Stimulated activated CD4-positive, alpha-beta T cell treated with anti-CD3 and anti-CD28 coated beads, Interleukin-2, amount 100 ng/mL, for 24 hours (primary cell): ENCODE measurements at places on chromosomes 2 and 18.

DNA sequence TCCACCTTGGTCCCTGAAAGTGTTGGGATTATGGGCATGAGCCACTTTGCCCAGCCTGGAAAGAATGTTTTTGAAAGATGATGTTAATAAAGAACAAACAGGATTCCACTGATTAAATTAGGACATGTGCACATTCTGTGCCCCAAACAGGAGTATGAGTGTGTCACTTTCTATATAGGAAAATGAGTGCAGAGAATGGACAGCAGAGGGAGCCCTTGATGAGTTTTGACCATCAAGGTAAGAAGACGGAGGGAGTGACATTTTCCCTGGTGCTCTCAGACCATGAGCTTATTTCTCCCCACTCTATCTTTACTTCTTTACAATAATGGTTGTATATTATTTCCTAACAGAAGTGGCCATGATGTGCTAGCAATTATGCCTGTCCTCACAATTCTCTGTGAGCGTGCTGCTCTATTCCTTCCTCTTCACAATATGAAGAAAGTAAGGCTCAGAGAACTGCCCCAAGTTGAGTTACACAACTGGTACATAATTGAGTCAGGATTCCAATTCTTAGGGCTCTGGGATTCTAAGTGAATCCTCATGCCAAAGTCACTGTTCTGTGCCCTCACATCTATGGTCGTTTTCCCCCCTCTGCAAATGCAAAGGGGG, 20.6 kb downstream of the RPL37A start:
- DNase-seq, result peak; percentile 58

DNA sequence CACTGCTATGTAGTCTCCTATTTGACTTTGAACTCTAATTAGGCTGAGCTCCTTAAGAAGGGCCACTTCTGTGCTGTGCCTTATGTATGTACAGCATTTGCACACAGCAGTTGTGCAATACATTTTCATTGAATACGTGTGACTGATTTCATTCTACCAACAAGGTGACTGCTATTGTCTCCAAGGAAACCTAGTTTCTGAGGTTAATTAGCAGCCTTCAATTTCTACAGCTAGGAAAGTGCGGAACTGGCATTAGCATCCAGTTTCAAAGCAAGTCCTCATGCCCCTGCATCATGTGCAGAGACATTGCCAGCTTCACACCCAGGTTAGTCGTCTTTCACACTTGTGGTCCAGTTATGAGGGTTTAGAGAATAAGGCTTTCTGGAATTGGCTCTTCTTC, 58.6 kb downstream of the NCK2 start:
- no peak for DNase-seq

- no peak for DNase-seq
Observed at GRCh38 chr2:42843611-42844010, 51.2 kb upstream of the HAAO start.

DNA sequence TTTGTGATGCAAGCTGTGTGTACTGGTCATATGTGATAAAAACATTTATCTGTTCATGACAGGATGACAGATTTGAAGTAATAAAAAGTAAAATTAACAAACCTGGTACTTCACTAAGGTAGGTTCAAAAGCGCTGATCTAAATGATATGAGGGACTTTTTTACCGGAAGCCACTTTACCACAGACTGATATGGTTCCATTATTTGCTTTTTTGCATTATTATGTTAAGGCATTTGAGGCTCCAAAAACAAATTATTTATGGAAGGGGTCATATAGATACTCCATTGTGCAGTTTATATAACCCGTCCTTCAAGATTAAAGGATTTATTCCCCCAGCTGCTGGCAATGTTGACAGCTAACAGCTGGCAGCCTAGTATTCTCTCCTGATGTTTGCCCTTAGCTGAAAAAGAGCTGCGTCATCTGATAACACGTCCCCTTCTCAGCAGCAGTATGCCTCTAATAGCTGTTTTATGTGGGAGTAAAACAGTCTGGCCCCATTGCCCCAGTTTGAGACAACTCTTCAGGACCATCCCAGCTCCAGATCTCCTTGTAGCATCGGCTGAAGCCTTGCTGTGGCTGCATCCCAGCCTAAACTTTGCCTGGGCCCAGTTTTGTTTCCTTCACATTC, 84.8 kb upstream of the XIRP2 start:
- no peak for DNase-seq

- no peak for DNase-seq
Observed at GRCh38 chr2:190535121-190535439, 558 bp upstream of the NEMP2 start.

DNA sequence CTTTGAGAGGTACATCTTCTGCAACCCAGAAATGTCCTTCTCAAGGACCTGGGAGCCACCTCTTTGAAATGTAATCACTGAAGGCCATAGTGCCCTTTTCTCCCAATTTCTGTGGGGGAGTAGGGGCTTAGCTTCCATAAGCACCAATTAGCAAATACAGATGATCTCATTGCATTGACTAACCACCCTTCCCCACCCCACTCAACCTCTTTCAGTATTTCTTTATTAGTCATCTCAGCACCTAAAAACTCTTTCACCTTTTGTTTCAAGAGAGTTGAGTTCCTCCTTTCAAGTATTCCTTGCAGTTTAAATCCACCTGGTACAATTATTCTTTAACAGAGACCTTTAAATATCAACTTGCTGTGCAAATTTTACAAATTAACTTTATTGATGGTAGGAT, 1011.8 kb upstream of the CDH2 start:
- no peak for DNase-seq

- no peak for DNase-seq
Observed at GRCh38 chr2:96113367-96113677, 3.0 kb downstream of the ADRA2B start.

DNA sequence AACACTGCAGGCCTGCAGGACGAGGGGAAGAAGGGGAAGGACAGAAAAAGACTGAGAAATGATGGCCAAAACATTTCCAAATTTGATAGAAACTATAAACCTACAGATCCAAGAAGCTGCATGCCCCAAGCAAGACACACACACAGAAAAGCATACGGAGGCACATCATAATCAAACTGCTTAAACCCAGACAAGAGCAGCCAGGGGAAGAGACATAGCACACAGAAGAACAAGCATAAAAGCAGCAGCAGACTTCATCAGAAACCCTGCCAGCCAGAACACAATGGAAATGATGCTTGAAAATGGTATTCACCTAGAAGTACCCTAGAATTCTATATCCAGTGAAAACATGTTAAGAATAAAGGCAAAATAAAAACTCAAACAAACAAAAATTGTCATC, 57.2 kb upstream of the RNU4ATAC start:
- no peak for DNase-seq

DNA sequence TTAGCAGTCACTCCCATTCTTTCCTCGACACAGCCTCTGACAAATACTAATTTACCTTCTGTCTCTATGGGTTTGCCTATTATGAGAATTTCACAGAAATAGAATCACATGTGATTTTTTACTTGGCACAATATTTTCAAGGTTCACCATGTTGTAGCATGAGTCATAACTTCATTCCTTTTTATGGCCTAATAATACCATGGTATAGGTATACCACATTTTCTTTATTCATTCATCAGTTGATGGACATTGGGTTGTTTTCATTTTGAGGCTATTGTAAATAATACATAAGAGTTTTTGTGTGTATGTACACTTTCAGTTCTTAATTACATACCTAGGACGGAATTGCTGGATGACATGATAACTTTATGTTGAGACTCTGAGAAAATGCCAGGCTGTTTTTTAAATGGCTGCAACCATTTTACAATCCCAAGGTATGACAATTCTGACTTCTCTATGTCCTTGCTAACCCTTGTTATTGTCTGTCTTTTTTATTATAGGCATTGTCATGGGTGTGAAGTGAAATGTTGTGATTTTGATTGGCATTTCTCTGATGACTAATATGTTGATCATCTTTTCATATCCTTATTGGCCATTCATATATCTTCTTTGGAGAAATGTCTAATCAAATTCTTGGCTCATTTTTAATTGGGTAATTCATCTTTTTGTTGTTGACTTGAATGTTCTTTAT, 87.9 kb downstream of the IRS1 start:
- DNase-seq, result no peak

DNA sequence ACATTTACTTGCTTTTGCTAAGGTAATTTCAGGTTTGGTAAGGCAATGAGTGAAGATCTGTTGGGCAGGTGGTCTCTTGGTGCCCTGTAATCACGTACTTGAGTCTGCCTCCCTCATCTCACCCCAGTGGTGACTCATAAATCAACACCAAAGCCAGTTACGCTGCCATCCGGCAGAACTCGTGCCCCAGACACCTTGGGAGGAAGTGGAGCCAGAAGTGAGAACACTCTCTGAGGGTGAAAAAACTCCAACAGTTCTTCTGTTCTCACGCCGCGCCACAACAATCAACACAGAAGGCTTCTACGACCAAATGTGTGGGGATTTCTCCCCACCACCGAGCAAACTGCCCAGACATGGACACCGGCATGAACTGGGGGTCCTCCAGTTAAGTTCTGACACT, 206.2 kb downstream of the ARL4C start:
- DNase-seq, result peak; percentile 77

GRCh38 chr2:69271831-69272257, 115.2 kb downstream of the GFPT1 start:
- no peak for DNase-seq

- DNase-seq, result no peak
Observed at GRCh38 chr2:239553376-239554000, 152.7 kb upstream of the HDAC4 start.

- no peak for DNase-seq
Observed at GRCh38 chr18:75066021-75066880, 142.7 kb downstream of the PTGR3 start.

- DNase-seq, result no peak
Observed at GRCh38 chr2:118982039-118982438, 40.0 kb downstream of the MARCO start.

DNA sequence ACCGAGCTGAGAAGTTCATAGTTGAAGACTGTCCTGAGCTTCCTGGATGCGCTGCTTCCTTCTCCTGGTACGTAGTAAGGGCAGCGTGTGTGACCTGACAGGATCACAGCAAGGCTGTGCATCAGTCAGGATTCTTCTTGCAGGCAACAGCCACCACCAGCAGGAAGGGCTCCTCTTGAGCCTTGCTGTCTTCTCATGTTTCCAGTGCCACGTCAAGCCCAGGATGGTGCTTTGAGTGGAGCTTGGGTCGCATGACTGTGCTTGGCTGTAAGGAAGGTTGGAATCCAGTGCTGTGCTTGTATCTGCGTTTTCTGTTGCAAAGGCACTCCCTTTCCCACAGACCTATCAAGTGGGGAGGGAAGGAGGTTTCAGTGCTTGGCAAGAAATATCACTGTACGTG, 194.3 kb downstream of the LDLRAD4 start:
- no peak for DNase-seq

DNA sequence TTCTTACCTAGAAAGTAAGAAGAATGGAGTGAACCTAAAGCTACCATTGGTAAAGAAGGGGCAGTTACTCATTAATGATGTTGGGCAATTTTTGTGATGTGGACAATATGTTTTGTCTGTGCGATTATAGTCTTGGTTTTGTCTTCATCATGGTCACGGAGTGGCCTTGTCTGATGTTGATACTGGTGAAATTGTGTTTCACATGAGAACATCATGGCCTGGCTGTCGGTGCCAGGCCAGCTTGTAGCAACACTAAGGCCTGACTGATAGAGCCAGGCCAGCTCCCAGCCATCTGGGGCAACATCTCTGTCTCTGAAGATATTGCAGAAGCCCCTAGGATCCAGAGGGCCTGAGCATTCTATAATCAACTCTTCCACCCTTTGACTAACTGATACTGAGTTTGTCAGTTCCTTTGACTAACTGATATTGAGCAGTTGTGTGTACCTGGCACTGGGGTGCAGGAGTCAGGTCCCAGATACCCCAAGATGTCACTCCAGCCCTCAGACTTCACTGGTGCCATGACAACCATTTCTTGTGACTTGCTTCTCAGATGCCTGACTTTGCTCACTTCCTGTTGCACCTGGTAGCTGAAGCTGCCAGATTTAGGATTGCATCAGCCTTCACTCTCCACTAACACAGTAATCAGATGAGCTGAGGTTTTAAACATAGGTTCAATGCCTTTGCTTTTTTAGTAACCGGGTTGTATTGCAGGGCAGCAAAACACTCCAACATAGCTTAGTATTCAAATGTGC, 62.5 kb downstream of the RPIA start:
- no peak for DNase-seq

GRCh38 chr2:67462738-67463496, 65.8 kb downstream of the ETAA1 start:
- no peak for DNase-seq

- DNase-seq, result no peak
Observed at GRCh38 chr2:8125741-8126711, 555.8 kb upstream of the ID2 start.

- no peak for DNase-seq
Observed at GRCh38 chr2:11742702-11743357, 3.6 kb upstream of the LPIN1 start.
